ENCODE measurements at places on chromosomes 2 and 18.

DNA sequence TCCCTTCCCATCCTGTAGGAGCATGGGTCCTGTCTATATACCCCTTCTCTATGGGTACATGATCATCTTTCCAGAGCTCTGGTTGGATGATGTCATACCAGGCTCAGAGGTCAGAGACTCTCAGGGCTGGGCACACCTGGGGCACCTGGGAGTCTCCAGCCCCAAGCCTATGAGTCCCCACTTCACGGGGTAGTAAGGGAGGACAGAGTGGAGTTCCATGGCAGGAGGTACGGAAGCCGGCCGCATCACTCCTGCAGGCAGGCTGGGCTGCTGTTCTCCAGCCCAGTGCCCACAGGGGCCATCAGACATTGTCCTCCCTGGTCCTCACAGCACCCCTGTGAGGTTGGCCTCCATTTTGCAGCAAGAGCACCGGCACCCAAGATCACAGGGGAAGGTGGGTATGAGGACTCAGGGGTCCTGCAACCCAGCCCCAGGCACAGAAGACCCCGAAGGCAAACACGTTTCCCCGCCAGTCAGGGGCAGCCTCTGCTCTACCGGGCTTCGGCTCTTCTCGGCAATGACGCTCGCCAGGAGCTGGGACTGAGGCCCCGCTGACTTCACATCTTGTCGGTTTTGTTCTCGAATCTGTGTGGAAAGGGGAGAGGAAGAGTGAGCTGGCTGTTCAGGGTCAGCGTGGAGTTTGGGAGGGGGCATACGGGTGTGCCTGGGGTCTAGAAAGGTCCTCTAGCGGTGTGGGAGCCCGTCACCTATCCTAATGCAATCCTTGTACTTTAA is 91.5 kb downstream of the ADD2 start:
- DNase-seq, result no peak

GRCh38 chr2:181076658-181077057 is 96.3 kb downstream of the UBE2E3 start:
- DNase-seq, result no peak

DNA sequence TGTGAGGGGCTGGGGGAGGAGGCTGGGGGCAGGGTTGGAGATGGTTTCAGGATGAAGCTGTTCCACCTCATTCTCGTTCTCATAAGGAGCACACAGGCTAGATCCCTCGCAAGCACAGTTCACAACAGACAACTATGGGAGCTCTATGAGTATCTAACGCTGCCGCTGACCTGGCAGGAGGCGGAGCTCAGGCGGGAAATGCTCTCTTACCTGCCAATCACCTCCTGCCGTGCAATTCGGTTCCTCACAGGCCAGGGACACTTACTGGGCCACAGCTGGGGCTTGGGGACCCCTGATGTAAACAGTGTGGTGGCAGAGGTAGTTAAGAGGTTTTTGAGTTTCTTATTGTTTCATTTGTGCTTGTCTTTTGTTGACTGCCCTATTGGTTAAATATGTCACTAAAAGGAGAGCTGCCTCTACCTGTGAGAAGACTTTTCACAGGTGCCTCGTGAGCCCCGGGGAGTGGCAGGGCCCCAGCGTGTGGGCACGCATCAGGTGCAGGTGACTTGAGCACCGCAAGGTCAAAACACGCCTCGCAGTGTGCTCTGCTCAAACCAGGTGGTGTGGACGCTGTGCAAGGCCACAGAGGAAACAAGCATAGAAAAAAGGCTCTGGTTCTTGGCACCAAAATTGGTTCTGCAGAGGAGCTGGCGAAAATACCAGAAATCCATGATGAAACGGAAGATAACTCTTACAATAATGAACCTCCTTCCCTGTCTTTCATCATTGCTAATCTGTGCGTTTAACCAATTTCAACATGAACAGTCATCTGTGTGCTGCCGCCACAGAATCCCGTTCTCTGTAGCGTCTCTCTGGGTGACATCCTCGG is 10.2 kb downstream of the MLPH start:
- no peak for DNase-seq

GRCh38 chr2:233338812-233339368 is 15.4 kb upstream of the DGKD start:
- no peak for DNase-seq

GRCh38 chr2:239107936-239108335 is 260.1 kb downstream of the TWIST2 start:
- DNase-seq, result no peak

DNA sequence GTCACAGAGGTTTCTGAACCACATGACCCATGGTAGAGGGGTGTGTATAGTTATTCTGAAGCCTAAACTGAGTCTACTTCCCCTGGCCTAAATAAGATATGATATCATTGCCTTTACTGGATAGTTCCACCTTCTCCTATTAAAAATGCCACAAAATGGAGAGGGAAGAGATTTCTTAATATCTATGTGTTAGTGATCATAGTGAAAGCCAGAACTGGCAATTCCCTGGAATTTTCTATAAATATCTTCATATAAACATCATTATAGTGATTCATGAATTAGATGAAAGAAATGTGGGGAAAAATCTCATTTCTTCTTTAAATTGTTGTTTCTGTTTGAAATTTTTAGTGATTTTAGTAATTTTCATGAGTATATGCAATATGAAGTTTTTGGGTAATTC is 45.8 kb downstream of the TSHZ1 start:
- DNase-seq, result no peak
